Globus pallidus (tissue), 1 donor: ENCODE measurements at places on chromosomes 4 and X.
A peak's percentile ranks its signal among the peaks of the same experiment; 100 is the strongest.

- DNase-seq = no peak
These were observed 1.9 kb upstream of the EIF1AX start for GRCh38 chrX:20143561-20143960.

- DNase-seq = no peak
These were observed 37.9 kb downstream of the EMCN start for GRCh38 chr4:100479971-100480370.

GRCh38 chr4:158599150-158599549 is 72.5 kb downstream of the C4orf46 start:
- DNase-seq = no peak

GRCh38 chr4:39697740-39698423 is at the start of gene UBE2K:
Gene UBE2K (plus strand): TSS chr4:39698136. CDS start chr4:39698328, 192 bp downstream.
- peak; percentile 86 for DNase-seq

GRCh38 chrX:48957477-48957826 is at the start of gene OTUD5:
Gene OTUD5 (minus strand): TSS chrX:48957607. CDS start chrX:48957570, 37 bp downstream.
- no peak for DNase-seq

DNA sequence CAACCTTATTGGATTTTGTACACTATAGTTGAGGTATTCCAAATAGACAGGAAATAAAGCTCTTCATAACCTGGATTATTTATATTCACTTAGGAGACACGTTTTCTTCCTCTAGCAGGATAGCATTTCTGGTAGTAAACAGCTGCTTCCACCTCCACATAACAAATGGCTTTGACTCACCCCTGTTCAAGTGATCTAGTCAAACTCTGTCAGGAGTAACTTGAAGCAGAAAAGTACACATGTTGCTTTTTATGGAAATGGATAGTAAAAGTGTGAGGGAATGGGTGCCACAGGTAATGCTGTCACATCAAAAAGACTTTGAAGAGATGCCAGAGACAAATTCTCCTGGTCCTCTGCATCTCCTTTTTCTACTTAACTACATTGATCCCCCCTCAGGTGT is 258.7 kb upstream of the SLC7A11 start:
- DNase-seq = no peak

DNA sequence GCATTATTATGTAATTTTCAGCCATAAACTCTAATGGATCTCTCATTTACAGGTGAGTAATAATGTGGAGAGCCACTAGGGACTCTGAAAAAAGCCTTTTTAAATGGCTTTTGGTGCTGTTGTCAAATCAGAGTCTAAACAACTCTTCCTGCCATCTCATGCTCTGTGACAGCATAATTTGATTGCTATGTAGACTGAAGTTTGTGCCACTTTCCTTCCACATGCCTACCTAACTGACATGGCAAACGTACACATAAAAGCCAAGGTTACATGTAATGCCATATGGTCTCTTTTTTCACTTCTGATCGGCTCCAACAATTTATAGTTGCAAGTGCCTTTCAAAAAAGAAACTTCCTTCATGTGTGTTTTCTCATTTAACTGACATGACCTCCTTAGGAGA is 94.3 kb downstream of the SH2D1A start:
- DNase-seq = no peak

DNA sequence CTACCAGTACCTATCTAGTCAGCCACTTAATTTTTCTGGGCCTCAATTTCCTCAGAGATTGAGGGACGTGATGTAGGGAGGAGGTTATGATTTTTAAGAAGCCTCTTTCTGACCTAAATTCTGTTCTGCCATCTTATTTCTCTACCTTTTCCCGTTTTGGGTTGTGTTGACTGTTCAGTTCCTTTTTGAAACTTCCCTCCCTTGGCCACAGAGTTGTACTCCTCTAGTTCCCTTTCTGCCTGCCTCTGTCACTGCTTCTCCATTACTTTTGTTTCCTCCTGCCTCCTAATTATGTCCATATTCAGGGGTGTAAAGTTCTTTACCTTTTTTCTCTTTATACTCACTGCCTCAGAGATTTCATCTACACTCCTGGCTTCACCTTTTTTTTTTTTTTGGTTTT is 25.4 kb downstream of the CLCN5 start:
- peak; percentile 11 for DNase-seq

- DNase-seq = no peak
These were observed 651 bp upstream of the SAP30 start for GRCh38 chr4:173370130-173370476.

- DNase-seq = no peak
These were observed 85.1 kb downstream of the CFAP299 start for GRCh38 chr4:80420638-80421037.

GRCh38 chr4:79695848-79696247 is 287.8 kb upstream of the GK2 start:
- no peak for DNase-seq

DNA sequence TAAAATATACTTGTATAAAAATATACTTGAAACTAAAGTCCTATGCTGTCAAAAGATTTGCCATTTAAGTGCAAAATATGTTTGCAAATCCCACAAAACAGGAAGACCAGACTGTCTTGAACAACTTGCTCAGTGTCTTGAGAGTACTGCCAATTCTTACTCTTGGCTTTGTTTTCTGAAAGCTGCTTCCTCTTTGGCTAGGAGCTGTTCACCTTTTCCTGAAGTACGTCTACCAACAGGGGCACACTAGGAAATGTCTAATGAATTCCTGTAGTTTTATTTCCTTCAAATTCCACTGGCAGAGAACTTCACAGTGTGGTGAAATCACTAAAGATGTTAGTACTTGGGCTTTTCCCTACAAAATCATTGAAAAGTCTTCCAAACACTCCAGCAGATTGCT is 46.4 kb upstream of the ABCG2 start:
- no peak for DNase-seq
